ENCODE measurements at places on chromosomes 2 and 18.

GRCh38 chr18:9720327-9720726, 12.2 kb downstream of the RAB31 start:
- DNase-seq = no peak

DNA sequence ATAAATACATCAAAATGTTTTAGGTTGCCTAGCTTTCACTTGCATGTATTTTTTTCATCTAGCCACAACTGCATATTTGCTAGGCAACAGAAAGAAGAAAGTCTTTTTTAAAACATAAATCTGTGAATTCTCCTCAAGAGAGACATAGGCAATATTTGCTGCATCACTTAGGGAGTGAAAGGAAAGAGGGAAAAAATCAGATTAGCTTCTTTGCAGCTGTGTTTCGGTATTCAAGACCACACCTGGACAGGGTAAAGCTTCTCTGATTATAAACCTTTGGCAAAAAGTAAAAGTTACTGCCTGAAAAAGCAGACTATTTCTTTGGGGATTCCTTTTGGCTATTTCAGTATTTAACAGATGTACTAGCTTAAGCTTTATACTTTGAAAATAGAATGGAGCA, 280.9 kb upstream of the ZSWIM2 start:
- DNase-seq = no peak

DNA sequence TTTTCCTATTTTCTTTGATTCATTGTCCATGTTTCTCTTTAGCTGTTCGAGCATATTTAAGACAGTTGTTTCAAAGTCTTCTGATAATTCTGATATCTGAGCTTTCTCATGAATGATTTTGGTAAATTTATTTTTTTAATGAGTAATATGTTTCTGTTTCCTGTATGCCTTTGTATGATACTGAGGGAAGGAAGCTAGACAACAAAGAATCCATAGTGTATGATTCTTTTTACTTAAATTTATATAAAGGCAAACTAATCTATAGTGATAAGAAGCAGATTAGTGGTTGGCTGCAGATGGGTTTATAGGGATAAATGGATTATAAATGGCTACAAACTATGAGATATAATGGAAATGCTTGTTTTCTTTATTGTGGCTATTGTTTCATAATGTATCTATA, 352.7 kb upstream of the CDH2 start:
- no peak for DNase-seq

GRCh38 chr2:30425326-30425725, 21.7 kb upstream of the LCLAT1 start:
- no peak for DNase-seq

- DNase-seq = no peak
Measured at GRCh38 chr2:68762665-68763064, 28.1 kb downstream of the ARHGAP25 start.

- no peak for DNase-seq
Measured at GRCh38 chr2:10868465-10869314, 43.0 kb upstream of the KCNF1 start.

DNA sequence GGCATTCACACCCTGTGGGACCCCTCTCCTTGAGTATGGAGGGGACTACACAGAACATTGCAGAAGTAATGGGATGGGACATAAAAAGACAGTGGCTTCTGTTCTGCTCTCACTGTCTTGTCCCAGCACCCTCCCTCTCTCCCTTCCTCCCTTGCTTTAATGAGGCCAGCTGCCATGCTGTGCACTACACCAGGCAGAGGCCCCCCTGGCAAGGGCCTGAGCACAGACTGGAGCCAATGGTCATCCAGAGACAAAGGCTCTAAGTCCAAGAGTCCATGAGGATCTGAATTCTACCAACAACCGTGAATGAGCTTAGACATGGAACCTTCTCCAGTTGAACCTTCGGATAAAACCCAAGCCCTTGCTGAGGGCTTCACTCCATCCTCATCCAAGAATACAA, 263.0 kb downstream of the NDUFA10 start:
- no peak for DNase-seq

DNA sequence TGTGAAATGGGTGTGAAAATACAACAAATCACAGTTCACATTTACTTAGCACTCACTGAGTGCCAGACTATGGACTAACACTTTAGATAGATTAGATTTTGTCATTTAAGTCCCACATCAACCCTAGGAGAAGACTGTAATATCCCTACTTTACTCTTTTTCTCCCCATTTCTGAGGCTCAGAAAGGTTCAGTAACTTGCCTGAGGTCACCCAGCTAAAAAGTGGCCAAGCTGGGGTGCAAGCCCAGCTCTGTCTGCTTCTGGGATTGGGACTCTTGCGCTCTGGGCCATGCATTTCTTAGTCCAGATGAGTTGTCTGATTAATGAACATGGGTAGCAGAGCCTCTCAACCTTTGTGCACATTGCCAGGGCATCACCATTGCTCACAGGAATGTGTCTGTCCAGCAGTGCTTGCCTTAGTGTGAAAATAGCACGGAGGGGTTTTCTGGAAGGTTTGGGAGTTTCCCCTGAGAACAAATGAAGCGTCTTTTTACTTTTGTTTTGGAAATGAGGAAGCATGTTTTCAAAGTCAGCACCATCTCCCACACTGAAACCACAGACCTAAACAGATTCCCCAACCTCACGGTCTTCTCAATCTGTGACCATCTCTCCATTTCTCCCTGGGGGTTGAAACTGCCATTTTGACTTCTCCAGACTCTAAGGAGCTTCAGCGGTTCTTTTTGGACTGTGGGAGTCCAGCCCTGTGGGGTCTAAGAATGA, 31.9 kb downstream of the NRP2 start:
- DNase-seq = no peak
